ENCODE measurements at places on chromosomes 11 and 22. TPM values are rescaled to one million over a fixed set of nuclear protein-coding genes. Genes with fewer than 3 reads are reported as not detected.

DNA sequence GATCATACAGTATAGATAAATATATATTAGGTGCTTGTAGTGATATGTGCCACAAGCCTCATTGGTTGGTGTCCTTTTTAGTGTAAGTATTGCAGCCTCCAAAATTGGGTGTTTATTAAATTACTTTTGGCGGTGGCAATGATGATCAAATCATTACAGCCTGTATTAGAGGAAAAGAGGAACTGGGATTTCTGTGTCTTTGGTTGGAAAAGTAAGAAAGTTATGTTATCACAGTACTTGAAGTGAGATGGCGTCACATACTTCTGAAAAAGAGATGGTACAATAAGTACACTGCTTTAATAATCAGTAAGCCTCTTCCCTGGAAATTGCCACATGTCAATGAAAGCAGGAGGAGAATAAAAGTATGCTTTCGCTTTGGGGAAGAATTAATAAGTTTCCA is 523 bp upstream of the MPZL3 start:
- no peaks in the 10 kb centered on the region for H3K27me3 ChIP-seq
- peak overlapping the region; percentile 95 for H3K27ac ChIP-seq
- peaks cover 27% of the 10 kb centered on the region for H3K4me1 ChIP-seq
- no peak for DNase-seq
- H3K4me3 ChIP-seq: peak overlapping the region; percentile 97

GRCh38 chr11:31689559-31689958 is 121.6 kb downstream of the PAX6 start:
- no peaks in the 10 kb centered on the region for H3K36me3 ChIP-seq
- H3K27ac ChIP-seq: no peak overlapping the region
- H3K27me3 ChIP-seq: no peaks in the 10 kb centered on the region
- H3K4me3 ChIP-seq: no peak overlapping the region
- H3K4me1 ChIP-seq: no peaks in the 10 kb centered on the region

GRCh38 chr11:119290894-119291497 is 25.9 kb downstream of the MCAM start:
- no peaks in the 10 kb centered on the region for H3K27me3 ChIP-seq
- H3K36me3 ChIP-seq: peaks cover 48% of the 10 kb centered on the region
- no peak overlapping the region for H3K27ac ChIP-seq
- H3K4me1 ChIP-seq: no peaks in the 10 kb centered on the region
- no peak overlapping the region for H3K4me3 ChIP-seq

- H3K27me3 ChIP-seq: peaks cover 20% of the 10 kb centered on the region
- H3K27ac ChIP-seq: no peak overlapping the region
- H3K4me3 ChIP-seq: peak overlapping the region; percentile 53
- H3K4me1 ChIP-seq: peaks cover 27% of the 10 kb centered on the region
- no peaks in the 10 kb centered on the region for H3K36me3 ChIP-seq
These were observed 772 bp downstream of the NAV2 start for GRCh38 chr11:19713196-19714021.

- DNase-seq: no peak
- no peak overlapping the region for H3K27ac ChIP-seq
- H3K4me3 ChIP-seq: no peak overlapping the region
- H3K36me3 ChIP-seq: no peaks in the 10 kb centered on the region
- H3K4me1 ChIP-seq: no peaks in the 10 kb centered on the region
These were observed 673.3 kb downstream of the CNTN5 start for GRCh38 chr11:99693941-99694492.

GRCh38 chr11:46513934-46514342 is 79.9 kb downstream of the AMBRA1 start:
- H3K4me3 ChIP-seq: no peak overlapping the region
- no peaks in the 10 kb centered on the region for H3K4me1 ChIP-seq
- no peak for DNase-seq
- H3K36me3 ChIP-seq: peaks cover 11% of the 10 kb centered on the region
- no peaks in the 10 kb centered on the region for H3K27me3 ChIP-seq

DNA sequence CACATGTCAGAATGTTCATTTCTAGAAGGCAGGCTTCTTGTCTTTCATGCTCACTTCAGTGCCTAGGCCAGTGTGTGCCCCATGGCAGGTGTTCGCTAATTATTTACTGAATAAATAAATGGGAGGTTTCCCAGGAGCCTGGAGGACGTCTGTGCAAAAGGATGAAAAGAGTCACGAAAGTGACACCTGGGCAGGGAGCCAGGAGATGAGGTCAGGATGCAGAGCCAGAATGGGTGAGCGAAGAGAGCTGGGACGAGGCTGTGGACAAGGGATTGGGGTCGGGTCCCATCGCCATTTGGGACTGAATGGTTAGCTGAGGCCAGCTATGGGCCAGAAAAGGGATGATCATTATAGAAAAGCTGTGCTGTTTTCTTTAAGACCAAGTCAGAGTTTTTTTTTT is 560.4 kb downstream of the TBC1D22A start:
- no peaks in the 10 kb centered on the region for H3K36me3 ChIP-seq
- DNase-seq: no peak
- no peak overlapping the region for H3K4me3 ChIP-seq
- no peaks in the 10 kb centered on the region for H3K4me1 ChIP-seq

- no peaks in the 10 kb centered on the region for H3K36me3 ChIP-seq
- no peak for DNase-seq
- no peaks in the 10 kb centered on the region for H3K4me1 ChIP-seq
- no peaks in the 10 kb centered on the region for H3K27me3 ChIP-seq
- no peak overlapping the region for H3K27ac ChIP-seq
- no peak overlapping the region for H3K4me3 ChIP-seq
These were observed 157.3 kb downstream of the SWAP70 start for GRCh38 chr11:9821008-9821752.

DNA sequence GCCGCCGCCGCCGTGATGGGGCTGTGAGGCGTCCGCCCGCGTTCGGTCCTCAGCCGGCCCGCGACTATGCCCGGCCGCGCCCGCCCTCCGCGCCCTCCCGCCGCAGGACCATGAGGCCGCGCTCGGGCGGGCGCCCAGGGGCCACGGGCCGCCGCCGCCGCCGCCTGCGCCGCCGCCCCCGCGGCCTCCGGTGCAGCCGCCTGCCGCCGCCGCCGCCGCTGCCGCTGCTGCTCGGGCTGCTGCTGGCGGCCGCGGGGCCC is 215 bp downstream of the ZNRF3 start:
- no peak for DNase-seq
- H3K27ac ChIP-seq: no peak overlapping the region
- H3K36me3 ChIP-seq: no peaks in the 10 kb centered on the region
- H3K4me3 ChIP-seq: no peak overlapping the region
- peaks cover 13% of the 10 kb centered on the region for H3K27me3 ChIP-seq

- peaks cover 2% of the 10 kb centered on the region for H3K36me3 ChIP-seq
- peaks cover 4% of the 10 kb centered on the region for H3K4me1 ChIP-seq
- H3K27me3 ChIP-seq: no peaks in the 10 kb centered on the region
These were observed 7.3 kb downstream of the USP35 start for GRCh38 chr11:78195917-78196560.

DNA sequence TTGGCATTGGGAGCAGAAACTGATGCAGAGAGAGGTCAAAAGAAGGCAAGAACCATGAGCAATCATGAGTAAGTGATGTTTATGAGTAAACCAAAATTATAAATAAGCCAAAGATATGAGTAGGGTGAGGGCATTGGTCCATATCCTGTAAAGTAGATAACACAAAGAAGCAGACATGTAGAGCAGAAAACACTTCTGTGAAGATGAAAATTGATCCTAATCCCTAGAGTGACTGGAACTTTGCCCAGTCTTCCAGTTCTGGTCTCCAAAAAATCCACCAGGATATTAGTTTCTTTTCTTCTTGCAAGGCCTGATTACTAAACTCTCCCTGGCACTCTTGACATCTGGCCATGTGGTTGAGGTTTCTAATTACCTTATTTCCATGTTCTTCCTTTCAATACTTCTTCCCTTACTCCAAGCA is 13.7 kb upstream of the DRD2 start:
- DNase-seq: no peak
- no peak overlapping the region for H3K4me3 ChIP-seq
- H3K27me3 ChIP-seq: no peaks in the 10 kb centered on the region
- no peaks in the 10 kb centered on the region for H3K36me3 ChIP-seq

Gene C11orf87
- polyA plus RNA-seq: not detected

Gene APOBEC3B
- polyA plus RNA-seq: 1.4 TPM

Gene ENTHD1
- 0.13 TPM for polyA plus RNA-seq

Gene OR10D3
- polyA plus RNA-seq: not detected

Gene NPAS4
- polyA plus RNA-seq: not detected

Data from CD4-positive, CD25-positive, alpha-beta regulatory T cell (primary cell).